Tongue (tissue), 3 donors: ENCODE measurements at places on chromosomes 16 and 17.

DNA sequence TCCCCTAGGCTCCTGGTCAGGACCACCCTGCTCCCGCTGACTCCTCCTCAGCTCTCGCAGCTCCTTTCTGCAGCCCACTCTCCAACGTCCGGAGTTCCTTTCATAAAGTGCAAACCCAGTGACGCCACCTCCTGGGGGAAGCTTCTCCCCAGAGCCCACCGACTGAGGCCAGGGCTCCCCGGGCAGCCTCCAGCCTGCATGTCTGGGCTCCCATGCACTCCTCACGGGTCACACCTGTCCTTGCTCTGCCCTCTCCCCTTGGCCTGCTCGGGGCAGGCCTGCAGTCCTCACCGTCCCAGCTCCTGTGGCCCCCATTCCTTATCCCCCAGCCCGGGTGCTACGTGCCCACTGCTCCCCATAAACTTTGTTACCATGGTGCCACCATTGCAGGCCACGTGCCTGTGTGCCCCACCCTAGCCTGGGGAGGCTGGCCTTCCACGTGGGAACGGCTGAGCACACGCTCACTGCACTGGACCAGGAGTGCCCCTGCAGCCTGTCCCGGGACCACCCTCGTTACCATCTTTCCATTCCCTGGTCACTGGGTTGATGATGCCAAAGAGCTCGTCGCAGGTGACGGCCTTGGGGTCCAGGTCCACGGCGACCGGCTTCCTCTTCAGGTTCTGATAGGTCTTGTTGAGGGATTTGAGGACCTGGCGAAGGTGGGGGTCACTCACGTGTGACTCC, 84.9 kb downstream of the DNAH17 start:
- DNase-seq = no peak

DNA sequence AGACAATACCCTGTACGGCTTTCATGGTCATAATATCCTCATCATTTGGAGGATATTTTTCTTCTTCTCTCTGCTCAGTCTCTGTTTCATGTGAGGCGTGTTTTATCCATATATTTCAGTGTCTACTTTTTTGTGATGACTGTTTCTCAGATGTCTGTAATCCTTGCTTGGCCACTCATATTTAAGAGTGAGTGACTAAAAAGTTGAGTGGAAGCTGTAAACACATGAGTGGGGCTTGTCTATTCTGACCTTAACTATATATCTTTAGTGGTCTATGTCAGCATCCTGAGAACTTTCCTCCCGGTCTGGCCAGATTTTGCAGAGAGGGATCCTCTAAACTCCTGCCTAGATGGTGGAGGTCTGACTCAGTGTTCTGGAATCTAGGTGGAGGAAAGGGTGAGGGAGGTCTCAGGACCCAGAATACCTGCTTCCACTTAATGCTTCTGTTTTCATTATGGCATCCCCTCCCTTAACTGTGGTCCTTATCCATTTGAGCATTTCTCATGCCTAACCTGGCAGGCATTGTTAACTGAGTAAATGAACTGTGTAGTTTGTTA, 6.0 kb downstream of the DDX19B start:
- no peak for DNase-seq

DNA sequence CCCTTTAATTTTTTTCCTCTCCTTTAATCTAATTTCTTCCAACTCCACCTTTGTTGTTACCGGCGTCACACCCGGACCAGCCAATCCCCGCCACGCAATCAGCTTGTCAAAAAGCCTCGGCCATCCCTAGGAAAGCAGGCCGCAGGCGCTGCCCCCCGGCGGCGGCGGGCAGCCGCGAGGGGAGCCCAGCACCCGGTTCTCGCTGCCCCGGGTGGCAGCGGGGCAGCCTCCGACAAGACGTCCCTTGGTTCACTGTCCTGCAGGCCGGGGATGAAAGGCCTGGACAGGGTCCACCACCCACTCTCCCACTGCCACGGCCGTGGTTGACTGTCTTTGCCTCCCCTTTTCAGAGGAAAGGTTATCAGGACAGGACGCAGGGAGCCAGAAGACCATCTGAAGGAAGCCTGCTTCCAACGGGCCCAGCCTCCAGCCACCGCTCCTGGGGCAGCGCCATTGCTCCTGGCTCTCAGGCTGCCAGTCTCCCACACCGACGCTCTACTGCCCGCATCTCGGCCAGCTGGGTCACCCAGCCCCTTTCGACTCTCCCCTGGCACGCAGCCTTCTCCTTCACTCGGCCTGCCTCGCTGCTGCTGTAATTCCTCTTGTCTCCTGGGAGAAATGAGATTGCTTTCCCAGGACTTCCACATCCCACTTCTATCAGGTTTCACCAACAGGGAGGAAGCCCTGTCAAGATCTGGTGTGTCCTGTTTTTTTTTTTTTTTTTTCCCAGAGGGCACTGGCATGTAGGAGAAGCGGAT, 2.8 kb upstream of the UBTF start:
- peak; percentile 84 for DNase-seq

GRCh38 chr16:17134586-17134985, 336.2 kb downstream of the XYLT1 start:
- no peak for DNase-seq

- DNase-seq = no peak
These were observed 3.7 kb downstream of the KPNB1 start for GRCh38 chr17:47653442-47653841.

DNA sequence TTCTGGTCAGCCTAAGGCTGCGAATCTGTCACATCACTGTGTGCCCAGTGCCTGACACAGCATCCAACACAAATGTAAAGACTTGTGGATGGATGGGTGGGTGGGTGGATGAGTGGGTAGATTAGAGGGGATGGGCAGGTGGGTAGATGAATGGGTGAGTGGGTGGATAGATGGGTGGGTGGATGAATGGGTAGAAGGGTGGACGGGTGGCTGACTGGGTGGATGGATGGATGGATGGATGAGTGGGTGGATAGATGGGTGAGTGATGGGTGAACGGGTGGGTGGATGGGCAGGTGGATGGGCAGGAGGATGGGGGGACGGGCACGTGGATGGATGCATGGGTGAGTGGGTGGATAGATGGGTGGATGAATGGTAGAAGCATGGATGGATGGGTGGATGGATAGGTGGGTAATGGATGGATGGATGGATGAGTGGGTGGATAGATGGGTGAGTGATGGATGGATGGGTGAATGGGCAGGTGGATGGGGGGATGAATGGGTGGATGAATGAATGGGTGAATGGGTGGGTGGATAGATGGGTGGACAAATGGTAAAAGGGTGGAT, 31.1 kb upstream of the ZFPM1 start:
- DNase-seq = no peak

- no peak for DNase-seq
These were observed 40.7 kb downstream of the RGS9 start for GRCh38 chr17:65177901-65178300.

DNA sequence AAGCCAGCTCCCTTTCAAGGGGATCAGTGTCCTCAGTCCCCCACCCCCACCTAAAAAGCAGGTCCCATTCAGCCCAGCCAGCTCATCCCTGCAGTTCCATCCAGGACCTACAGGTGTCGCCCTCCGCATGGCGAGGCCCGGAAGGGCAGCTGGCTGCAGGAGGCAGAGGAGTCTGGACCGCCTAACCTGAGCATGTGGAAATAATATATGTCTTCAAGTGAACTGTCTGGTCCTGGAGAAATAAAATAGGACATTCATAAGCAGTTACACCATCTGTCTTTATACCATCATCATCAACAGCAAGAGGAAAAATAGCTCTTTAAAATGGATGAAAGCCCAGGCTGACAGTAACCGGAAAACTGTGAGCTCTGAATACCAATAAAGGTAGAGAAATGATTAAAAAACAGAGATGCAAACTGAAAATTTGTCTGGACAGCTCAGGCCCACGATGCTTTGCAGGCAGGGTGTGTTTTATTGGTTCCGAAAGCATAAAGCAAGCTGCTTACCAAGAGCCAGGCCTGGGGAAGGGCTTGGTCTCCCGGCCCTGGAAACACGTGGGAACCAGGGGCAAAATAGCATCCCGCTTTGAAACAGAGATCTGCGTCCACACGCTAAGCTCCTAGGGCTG, 215.2 kb downstream of the ZFHX3 start:
- DNase-seq = peak; percentile 91

GRCh38 chr17:7042501-7043181, 1.3 kb downstream of the SLC16A11 start:
- no peak for DNase-seq

- DNase-seq = peak; percentile 71
These were observed 31.5 kb downstream of the RAB11FIP3 start for GRCh38 chr16:456891-457483.

- peak; percentile 68 for DNase-seq
These were observed 9.8 kb upstream of the TEX19 start for GRCh38 chr17:82349287-82349701.

- DNase-seq = peak; percentile 40
These were observed 14.0 kb downstream of the ATP5PD start for GRCh38 chr17:75032720-75033280.

GRCh38 chr17:11002417-11002816, 164.5 kb upstream of the PIRT start:
- no peak for DNase-seq

- peak; percentile 53 for DNase-seq
These were observed 430.3 kb upstream of the GOT2 start for GRCh38 chr16:59164461-59164860.

DNA sequence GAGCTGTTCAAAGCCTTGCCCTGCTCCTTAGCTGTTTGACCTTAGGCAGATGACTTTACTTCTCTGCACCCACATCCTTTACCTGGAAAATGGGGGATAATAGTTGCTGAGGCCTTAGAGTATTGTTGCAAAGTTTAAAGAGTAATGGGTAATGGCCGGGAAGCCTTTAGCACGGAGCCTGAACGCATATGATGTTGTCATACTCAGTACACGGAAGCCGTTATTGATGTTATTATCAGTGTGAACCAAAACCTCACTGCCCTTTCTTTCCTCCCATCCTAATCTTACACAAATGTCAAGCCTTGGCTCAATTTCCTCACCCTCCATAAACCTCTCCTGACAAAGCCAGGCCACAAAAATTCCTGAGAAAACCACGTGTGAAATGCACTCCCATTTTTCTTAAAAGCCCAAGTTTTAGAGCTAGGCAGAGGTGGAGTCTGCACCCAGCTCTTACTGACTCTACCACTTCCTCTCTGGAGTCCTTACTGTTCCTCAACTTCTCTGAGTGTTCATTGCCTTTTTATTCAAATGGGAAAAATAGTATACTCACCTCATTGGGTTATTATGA, 67.3 kb upstream of the CACNG3 start:
- DNase-seq = no peak

GRCh38 chr16:29702269-29702668, 23.3 kb downstream of the QPRT start:
- DNase-seq = no peak

GRCh38 chr17:60102632-60103096, 23.9 kb upstream of the HEATR6 start:
- peak; percentile 30 for DNase-seq

- peak; percentile 74 for DNase-seq
These were observed at the start of gene KCNJ12 for GRCh38 chr17:21376081-21376758. Gene KCNJ12, plus strand, starts transcription at chr17:21376357. Its CDS starts 38,986 bp downstream, at chr17:21415343.

DNA sequence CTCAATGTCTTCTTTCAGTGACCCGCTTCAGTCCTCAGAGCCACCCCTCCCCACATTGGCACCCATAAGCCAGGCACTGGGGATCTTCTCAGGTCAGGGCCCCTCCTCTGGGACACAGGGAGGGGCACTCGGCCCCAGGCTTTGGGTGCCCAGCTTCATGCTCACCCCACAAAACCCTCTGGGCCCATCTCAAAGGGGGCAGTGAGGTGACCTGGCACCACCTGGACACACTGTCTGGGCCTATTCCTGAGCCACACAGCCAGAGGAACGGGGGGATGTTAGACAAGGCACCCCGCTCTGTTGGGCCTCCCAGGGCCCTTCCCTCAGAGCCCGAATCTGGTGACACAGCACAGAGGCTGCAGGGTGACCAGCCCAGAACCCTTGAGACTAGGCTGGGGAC, 36.1 kb downstream of the TNFRSF13B start:
- no peak for DNase-seq

- DNase-seq = no peak
These were observed 10.0 kb upstream of the NOS2 start for GRCh38 chr17:27810211-27810901.

GRCh38 chr17:73494950-73495349, 149.3 kb downstream of the SDK2 start:
- no peak for DNase-seq

DNA sequence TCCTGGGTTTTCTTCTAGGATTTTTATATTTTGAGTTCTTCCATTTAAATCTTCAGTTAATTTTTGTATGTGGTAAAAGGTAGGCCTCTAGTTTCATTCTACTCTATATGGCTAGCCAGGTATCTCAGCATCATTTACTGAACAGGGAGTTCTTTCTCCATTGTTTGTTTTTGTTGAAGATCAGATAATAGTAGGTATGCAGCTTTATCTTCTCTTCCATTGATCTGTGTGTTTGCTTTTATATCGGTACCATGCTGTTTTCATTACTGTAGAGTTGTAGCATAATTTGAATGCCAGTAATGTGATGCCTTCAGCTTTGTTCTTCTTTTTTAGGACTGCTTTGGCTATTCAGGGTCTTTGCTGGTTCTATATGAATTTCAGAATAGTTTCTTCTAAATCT, 77.3 kb downstream of the USP22 start:
- no peak for DNase-seq

- no peak for DNase-seq
These were observed 58.7 kb downstream of the CENPV start for GRCh38 chr17:16294560-16294959.

DNA sequence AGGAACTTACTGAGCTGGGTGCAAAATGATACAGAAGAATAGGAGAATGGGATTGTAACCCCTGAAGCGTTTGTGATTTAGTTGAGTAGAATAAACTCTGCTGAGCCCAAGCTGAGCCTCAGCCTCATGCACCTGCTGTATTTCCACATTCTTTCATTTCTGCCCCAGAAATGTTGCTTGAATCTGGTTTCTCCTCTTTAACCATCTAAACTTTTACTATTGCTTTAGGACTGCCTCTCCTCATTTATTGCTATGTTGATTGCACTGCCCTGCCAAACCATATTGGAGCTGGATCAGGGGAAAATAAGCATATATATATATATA, 64.8 kb downstream of the PITPNC1 start:
- DNase-seq = no peak

DNA sequence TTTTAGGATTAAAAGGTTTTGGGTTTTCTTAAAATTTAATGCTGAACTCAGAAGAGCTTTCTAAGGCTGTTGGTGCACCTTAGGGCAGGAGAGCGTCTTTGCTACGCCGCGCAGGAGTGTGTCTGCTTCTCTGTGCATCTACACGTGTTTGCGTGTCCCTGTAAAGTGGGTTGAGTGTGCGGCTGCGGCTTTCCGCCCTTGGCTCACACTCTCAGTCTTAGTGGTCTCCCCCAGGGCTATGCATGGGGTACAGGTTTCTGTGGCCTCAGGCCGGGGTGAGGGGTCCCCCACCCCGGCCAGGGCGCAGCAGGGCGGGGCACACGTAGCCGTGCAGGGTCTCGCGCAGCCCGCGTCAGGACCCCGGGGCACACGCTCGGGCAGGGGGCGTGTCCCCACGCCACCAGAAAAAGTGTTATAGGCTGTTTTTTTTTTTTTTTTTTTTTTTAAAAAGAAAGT, 727 bp upstream of the TENT4B start:
- no peak for DNase-seq
